ENCODE measurements at places on chromosomes 16 and 17.

DNA sequence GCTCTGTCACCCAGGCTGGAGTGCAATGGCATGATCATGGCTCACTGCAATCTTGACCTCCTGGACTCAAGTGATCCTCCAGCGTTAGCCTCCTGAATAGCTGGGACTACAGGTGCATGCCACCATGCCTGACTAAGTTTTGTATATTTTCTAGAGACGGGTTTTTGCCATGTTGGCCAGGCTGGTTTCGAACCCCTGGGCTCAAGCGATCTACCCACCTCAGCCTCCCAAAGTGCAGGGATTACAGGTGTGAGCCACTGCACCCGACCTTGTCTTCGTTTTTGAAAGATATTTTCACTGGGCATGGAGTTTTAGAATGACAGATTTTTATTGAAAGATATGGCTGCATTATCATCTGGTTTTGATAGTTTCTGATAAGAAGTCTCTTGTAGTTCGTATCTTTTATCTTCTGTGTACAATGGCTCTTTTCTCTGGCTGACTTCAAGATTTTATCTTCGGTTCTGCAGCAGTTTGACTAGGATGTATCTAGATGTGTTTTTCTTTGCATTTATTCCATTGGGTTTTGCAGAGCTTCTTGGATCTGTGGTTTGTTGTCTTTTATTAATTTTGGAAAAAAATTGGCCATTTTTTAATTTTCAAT, 14.6 kb downstream of the ADGRG5 start:
- DNase-seq = no peak

DNA sequence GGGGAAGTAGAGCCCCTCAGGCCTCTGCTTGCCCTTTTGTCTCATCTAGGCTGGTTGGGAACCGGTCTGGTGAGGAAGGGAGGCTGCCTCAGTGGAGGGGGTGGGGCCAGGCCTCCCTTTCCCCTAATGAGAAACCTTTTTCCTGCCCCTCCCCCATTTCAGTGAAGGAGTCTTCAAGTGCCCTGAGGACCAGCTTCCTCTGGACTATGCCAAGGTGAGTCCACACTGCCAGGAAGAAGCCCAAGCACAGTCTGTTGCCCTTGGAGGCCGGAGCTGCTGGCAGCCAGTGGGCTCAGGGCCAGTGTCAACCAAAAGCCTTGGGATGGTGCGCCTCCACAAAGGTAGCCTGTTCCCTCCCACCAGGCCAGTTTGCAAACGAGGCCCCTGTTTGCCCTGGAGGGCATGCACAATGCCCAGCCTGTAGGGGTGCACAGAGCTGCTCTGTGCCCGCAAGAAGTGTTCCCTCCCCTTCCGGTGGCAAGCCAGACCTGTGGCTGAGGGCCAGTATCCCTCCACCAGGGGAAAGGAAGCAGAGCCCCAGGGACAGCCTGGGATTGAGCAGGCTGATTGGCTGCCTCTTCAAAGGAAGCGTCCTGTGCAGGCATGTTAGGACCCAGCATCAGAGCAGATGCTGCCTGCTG, 3.4 kb downstream of the TRAF4 start:
- DNase-seq = no peak

GRCh38 chr17:48104440-48104839, 3.1 kb upstream of the SNX11 start:
- no peak for DNase-seq

- no peak for DNase-seq
These were observed 139.5 kb downstream of the CYLD start for GRCh38 chr16:50881331-50881830.

GRCh38 chr17:40443988-40444899, 994 bp downstream of the IGFBP4 start:
- DNase-seq = no peak

DNA sequence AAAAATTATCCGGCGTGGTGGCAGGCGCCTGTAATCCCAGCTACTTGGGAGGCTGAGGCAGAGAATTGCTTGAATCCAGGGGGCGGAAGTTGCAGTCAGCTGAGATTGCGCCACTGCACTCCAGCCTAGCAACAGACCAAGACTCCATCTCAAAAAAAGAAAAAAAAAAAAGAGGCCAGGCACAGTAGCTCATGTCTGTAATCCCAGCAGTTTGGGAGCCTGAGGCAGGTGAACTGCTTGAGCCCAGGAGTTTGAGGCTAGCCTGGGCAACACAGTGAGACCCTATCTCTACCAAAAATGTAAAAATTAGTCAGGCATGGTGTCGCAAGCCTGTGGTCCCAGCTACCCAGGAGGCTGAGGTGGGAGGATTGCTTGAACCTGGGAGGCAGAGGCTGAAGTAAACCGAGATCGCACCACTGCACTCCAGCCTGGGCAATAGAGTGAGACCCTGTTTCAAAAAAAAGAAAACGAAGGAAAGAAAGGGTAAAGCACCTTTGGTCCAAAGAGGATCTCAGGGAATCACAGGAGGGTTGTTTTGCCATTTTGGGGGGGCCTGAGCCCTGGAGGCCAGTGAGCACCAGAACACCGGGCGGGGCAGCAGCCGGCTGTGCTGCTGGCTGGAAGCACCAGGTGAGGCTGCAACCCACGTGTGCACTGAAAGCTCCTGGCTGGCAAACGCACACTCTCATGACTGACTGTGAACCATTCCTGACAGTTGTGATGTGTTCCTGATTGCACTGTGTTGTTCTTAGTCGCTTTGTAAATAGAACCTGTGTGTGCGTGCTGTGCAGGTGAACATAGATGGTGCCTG, 18.4 kb downstream of the HS3ST6 start:
- no peak for DNase-seq

DNA sequence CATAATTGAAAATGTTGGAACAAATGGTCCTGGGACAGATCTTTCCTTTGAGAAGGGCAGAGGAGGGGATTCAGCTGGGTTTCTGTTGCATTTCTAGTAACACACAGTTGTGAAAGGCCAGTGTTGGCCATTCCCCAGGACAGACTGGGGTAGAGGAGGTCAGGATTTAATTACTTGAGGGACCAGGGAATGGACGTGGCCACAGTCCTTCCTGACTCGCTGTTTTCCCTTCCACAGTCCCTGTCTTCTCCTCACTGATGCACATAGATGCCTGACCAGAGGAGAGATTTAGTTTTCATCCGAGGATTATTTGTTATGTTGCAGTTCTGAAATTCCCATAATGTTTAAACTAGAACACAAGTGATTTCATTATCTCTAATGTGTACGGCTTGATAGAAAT, 25.2 kb upstream of the HEATR6 start:
- no peak for DNase-seq

DNA sequence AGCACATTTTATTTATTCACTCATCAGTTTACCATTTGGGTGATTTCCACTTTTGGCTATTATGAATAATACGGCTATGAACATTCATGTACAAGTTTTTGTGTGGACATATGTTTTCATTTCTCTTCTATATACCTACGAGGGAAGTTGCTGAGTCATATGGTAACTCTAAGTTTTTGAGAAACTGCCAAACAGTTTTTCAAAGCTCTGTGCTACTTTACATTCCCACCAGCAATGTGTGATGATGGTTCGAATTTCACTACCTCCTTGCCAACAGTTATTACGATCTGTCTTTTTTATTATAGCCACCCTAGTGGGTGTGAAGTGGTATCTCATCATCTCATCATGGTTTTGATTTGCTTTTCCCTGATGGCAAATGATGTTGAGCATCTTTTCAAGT, 63.7 kb upstream of the MRTFB start:
- no peak for DNase-seq

DNA sequence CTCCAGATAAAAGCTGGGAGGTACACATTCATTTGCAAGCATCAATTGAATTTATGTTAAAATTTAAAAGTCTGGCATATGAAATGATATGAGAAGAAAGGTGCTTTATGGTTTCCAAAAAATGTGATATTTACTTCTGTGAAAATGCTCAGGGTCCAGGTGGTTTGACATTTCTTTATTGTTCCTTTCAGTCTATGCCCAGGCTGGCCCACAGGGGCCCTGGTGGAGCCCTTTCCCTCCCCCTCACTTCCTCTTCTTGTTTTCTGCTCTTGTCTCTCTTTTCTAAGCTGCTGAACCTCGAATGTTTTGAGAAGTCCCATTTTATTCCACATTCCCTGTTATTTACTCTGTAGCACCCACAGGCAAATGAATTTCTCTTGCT, 127.8 kb downstream of the HS3ST3B1 start:
- no peak for DNase-seq

GRCh38 chr16:30372038-30372712, 1.9 kb upstream of the TBC1D10B start:
- DNase-seq = no peak

- no peak for DNase-seq
These were observed 251.9 kb downstream of the IRX3 start for GRCh38 chr16:54034684-54035083.

GRCh38 chr16:66936462-66936861, 1.1 kb downstream of the CES2 start:
- DNase-seq = no peak

DNA sequence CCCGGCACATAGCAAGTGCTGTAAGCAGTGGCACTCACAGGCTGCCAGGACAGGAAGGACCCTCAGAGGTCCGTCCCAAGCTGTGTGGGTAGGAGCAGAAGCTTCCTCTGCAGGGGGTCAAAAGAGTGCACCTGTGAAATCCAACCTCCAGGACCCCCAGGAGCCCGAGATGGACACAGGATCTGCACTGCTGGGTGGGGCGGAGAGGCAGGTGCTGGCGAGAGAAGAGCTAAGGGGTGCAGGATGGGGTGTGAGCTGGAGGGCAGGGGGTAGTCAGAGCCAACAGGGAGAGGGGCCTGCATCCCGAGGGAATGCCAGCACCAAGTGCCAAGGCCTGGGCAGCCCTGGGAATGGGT, 650 bp upstream of the AANAT start:
- DNase-seq = no peak

DNA sequence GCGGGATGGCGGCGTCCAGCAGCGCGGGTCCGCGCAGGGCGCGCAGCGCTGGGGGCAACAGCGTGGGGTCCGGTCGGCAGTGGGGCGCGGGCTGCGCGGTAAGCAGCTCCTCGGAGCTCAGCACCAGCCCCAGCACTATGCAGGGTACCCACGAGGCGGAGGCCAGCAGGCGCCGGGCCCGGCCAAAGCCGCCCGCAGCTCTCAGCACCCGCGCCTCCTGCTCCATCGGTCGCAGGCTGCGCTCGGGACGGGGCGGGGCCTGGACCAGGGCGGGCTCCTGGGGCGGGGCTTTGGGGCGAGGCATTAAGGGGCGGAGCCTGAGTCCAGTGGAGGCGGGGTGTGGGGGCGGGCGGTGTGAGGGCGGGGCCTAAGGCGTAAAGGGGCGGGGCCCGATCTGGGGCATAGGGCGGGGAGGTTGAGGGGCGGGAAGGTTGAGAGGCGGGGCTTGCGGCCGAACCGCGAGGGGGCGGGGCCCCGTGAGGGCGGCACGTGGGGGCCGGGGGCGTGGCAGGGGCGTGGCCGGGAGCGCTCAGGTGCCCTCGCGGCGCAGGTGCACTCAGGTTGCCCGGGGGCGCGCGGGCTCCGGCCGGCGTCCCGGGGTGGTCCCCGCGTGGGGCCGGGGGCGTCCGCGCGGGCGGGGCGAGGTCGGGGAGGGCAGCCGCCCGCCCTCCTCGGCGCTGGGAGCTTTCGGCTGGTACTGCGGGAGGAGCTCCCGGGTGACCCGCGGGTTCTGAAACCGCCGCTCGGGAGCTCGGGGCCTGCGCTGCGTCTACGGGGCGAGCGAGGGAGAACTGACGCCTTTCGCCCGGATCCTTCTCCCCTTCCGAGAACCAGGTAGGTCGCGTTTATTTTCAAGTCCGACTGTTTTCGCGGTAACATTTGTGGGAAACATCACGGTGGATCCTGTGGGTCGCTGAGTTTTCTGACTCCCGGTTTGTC, 1.4 kb upstream of the SLC22A31 start:
- DNase-seq = peak; percentile 74

DNA sequence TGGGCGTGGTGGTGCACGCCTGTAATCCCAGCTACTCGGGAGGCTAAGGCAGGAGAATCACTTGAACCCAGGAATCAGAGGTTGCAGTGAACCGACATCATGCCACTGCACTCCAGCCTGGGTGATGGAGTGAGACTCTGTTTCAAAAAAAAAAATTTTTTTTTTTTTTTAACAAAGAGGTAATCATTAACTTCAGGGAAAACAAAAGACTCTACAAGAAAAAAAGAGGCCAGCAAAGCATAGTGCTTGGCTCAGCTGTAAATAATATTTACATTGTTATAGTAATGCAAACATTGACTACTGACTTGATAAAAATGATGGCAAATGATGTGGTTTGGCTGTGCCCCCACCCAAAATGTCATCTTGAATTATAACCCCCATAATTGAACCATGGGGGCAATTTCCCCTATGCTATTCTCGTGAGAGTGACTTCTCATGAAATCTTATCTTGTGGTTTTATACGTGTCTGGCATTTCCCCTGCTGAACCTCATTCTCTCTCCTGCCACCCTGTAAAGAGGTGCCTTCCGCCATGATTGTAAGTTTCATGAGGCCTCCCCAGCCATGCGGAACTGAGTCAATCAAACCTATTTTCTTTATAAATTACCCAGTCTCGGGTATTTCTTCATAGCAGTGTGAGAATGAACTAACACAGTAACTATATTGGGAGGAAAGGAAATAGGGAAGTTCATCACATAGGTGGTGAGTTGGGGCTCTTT, 12.7 kb upstream of the SSTR2 start:
- DNase-seq = no peak

GRCh38 chr16:1613211-1613622, 1.1 kb downstream of the CRAMP1 start:
- no peak for DNase-seq

DNA sequence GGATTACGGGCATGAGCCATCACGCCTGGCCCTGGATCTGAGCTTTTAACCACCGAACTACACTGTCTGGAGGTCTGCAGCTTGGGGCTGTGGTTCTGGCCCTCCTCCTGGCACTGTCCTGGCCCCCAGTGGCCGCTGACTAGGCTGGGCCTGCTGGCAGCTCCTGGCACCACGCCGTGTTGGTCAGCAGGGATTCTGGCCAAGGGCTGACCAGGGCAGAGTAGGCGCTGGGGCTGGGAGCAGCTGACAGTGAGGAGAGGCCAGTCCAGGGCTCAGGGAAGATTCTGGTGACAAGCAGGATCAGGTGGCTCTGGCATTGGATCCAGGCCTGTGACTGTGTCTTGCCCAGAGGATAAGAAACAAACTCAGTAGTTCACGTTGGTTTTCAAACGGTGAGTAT, 14.6 kb downstream of the EEF2K start:
- no peak for DNase-seq
